Fibroblast of skin of left biceps (primary cell): ENCODE measurements at places on chromosomes 7 and 10.

GRCh38 chr10:83541046-83541445 lies 598.3 kb upstream of the GHITM start:
- no peak for DNase-seq

DNA sequence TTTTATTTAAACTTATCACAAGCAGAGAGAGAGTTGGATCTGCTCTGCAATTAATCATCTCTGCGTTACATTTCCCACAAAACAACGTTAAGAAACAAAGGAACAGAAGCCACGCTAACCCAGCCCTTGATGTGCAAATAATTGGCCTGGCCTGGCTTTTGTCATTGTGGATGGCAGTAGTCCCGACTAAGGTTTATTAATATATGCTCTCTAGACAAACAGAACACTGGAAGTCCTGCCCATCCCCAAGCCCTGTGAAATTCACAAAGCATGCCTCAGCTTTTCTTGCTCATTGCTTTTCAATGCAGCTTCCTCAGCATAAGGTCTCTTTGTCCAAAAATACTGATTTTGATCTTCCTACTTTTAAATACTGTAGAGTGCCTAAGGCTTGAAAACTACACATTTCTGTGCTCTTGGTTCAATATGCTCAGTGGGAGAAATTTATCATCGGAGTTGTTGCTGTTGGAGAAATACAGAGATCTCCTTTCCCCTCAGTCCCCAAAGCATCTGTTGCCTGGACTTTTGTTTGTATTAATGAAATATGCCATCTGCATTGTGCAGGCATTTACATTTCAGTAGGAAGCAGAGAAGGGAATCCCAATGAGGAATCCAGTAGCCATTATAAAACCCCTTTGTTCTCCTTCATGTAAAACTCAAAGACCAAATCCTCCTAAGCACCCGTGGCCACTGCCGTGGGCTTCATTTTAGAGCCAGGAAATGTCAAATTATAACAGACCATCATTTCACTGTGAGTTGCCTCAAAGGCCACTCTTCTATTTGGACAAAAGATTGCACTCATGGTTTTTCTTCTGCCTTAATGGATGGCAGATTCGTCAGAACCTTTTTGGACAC lies 61.1 kb downstream of the SORCS1 start:
- no peak for DNase-seq

DNA sequence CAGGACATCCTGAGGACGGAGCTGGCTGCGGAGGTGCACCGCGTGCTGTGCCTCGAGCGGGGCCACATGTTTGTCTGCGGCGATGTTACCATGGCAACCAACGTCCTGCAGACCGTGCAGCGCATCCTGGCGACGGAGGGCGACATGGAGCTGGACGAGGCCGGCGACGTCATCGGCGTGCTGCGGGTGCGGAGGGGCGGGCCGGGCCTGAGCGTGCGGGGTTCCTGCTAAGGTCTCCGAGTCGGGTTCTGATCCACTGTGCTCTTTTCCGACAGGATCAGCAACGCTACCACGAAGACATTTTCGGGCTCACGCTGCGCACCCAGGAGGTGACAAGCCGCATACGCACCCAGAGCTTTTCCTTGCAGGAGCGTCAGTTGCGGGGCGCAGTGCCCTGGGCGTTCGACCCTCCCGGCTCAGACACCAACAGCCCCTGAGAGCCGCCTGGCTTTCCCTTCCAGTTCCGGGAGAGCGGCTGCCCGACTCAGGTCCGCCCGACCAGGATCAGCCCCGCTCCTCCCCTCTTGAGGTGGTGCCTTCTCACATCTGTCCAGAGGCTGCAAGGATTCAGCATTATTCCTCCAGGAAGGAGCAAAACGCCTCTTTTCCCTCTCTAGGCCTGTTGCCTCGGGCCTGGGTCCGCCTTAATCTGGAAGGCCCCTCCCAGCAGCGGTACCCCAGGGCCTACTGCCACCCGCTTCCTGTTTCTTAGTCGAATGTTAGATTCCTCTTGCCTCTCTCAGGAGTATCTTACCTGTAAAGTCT lies 10.4 kb downstream of the ATG9B start:
- no peak for DNase-seq

GRCh38 chr7:4749798-4750197 lies 25.6 kb upstream of the AP5Z1 start:
- no peak for DNase-seq

GRCh38 chr10:125095776-125096175 lies 64.6 kb downstream of the CTBP2 start:
- no peak for DNase-seq
